ENCODE measurements at places on chromosomes 13 and 19. TPM values are rescaled to one million over a fixed set of nuclear protein-coding genes. Genes with fewer than 3 reads are reported as not detected.

GRCh38 chr19:30924670-30925069, 424.6 kb downstream of the TSHZ3 start:
- no peaks in the 10 kb centered on the region for H3K27me3 ChIP-seq
- H3K27ac ChIP-seq = no peak overlapping the region
- DNase-seq = no peak
- H3K4me3 ChIP-seq = no peak overlapping the region

The MEF2B gene
- total RNA-seq = 2.0 TPM

The SIGLEC10 gene
- total RNA-seq = 2.9 TPM

GRCh38 chr13:58865286-58865685, 1233.7 kb downstream of the PCDH17 start:
- H3K4me1 ChIP-seq = no peaks in the 10 kb centered on the region
- no peak overlapping the region for H3K27ac ChIP-seq
- no peaks in the 10 kb centered on the region for H3K27me3 ChIP-seq

- no peaks in the 10 kb centered on the region for H3K4me1 ChIP-seq
- no peak overlapping the region for H3K27ac ChIP-seq
- no peak overlapping the region for H3K4me3 ChIP-seq
- no peaks in the 10 kb centered on the region for H3K36me3 ChIP-seq
- no peaks in the 10 kb centered on the region for H3K27me3 ChIP-seq
Measured at GRCh38 chr13:35714588-35715377, 238.3 kb upstream of the MAB21L1 start.

DNA sequence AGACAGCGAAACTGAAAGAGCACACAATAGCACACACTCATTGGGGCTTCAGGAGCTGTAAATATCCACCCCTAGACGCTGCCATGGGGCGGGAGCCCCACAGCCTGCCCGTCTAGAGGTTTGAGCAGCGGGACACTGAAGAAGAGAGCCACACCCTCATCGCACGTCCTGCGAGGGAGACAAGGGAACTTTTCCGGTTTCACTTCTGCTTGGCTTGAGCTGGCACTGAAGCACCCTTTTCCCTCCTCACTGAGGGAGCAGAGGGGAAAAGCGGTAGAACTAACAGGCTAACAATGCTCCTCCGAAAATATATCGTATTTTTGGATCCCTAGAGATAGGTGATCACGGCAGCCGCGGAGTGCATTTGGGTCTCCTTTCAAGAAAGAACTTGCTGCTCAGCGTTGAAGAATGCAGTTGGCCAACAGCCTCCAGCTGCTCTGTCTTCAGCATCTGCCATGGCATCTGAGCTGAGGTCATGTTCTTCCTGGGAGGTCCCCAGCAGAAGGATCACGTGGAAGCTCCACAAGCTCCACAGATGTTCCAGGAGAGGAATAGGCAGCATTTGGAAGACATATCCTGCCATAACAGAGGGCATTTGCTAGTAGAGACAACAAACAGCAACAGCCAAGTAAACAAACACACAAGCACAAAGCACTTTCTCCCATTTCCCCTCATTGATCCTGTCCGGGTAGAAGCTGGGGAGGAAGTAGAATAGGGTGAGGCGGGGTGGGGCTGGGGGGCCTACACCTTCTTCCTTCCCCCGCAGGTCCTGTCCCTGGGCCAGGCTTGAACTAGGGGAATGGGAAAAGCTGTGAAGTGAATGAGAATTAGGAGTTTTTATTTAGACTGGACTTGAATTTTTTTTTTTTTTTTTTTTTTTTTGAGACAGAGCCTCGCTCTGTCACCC, 44.8 kb upstream of the ALOX5AP start:
- peak overlapping the region; percentile 11 for H3K4me3 ChIP-seq
- no peaks in the 10 kb centered on the region for H3K4me1 ChIP-seq
- no peak overlapping the region for H3K27ac ChIP-seq

GRCh38 chr13:38223089-38223488, 126.6 kb upstream of the UFM1 start:
- no peak for DNase-seq
- no peaks in the 10 kb centered on the region for H3K27me3 ChIP-seq
- no peak overlapping the region for H3K4me3 ChIP-seq
- H3K36me3 ChIP-seq = no peaks in the 10 kb centered on the region

DNA sequence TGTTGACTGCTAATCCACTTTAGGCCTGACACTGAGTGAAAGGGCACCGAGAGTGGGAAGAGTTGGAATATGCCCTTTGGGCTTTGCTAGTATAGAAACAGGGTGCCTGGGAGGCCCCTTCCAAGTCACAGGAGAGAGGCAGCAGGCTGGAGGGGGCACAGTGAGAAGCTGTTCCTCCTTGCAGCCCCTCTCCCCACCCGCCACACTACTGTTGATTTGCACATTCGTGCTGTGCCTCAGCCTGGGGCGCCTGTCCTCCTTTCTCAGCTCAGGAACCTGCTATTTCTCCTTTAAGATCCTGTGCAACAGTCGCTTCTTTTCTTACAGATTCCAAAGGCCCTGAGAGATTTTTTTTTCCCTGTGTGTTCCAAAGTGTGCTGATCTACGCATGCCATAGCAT, 2.8 kb upstream of the B3GLCT start:
- no peak overlapping the region for H3K4me3 ChIP-seq
- H3K27me3 ChIP-seq = no peaks in the 10 kb centered on the region
- H3K36me3 ChIP-seq = no peaks in the 10 kb centered on the region

The TUBA3C gene
- not detected for total RNA-seq

All from CD8-positive, alpha-beta memory T cell (primary cell).